ENCODE measurements at places on chromosomes 6 and 20. TPM values are rescaled to one million over a fixed set of nuclear protein-coding genes. Genes with fewer than 3 reads are reported as not detected.
A peak's percentile ranks its signal among the peaks of the same experiment; 100 is the strongest.

- no peak for DNase-seq
Measured at GRCh38 chr6:40256831-40257230, 322.6 kb upstream of the MOCS1 start.

DNA sequence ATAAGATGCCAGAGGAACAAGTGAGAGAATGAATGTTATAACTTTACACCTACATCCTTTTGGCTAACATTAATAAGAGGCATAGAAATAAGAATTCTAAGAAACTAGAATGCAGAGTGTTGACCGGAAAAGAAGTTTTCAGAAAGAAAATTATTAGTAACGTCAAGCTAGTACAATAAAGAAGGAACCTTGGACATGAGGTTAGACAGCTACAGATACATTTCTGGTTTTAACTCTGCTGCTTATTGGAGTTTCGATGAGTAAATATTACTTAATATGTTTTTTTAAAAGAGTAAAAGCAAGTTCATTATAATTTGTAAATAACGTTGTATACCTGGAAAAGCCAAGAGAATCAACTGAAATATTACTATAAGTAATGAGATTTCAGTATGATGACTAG lies 22.7 kb downstream of the TAB2 start:
- DNase-seq, result no peak

DNA sequence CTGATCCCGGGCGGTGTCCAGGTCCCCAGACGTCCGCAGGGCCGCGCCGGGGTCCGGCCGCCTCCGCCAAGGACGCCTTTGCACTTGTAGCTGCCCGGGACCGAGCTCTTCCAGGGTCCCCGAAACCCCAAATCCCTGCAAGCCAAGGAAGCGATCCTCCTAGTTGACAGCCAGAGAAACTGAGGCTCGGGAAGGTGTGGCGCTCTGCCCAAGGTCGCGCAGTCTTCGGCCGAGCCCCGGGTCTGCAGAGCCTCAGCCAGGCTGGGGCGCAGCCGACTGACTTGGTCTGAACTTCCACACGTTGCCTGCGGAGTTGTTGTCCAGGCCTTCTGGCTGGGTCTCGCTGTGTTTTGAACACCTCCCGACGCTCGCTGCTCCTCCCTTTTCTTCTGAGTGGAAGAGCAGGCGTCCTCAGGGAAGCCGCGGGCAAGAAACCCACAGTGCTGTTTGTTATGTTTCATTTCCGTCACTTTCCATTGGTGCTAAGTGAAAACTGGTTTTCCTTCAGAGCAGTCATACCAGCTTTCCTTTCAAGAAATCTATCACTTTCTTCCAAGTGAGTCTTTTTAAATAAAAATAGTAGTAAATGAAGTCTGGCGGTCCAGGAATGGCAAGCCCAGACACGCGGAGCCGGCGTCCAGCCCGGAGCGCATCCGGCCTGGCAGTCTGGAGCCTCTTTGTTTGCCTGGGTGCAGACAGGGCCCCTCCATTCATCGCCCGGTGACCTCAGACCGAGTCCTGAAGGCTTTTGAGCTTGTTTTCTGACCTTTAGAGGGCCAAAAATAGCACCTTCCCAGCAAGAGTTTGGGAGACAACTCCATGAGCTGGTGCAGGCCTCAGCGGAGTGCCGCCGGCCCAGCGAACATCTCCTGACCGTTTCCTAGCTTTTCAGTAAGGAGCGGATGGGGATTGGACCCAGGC lies 698 bp downstream of the FAM210B start:
- peak; percentile 46 for DNase-seq

Gene TBX18
- total RNA-seq, result 3.5 TPM

Gene FERMT1
- total RNA-seq, result 0.63 TPM

Gene KCNS1
- 0.14 TPM for total RNA-seq

Gene SUPT3H
- 2.6 TPM for total RNA-seq

Gene TTLL9
- total RNA-seq, result 0.05 TPM
